ENCODE measurements at places on chromosomes 4 and X.

- no peak for DNase-seq
These were observed 29.3 kb upstream of the HGFAC start for GRCh38 chr4:3412257-3413020.

DNA sequence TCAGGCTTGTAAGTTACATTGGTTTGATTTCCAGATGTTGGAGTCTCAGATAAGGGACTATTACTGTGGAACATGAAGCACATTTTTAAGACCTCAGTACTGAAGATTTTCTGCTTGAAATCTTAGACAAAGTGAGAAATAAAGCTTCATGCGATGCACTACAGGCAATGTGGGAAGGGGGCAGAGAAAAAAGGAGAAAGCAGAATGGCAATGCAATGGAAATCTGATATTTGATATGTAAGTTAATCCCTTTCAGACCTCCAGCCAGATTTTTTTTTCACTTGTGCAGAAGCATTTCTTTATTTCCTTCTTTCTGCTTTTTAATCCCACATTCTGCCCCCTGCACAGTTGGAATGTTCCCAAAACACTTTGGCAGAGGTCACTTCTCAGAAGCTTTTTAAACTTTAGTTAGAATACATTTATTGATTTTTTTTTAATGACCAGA is 174.3 kb downstream of the ADGRL3 start:
- no peak for DNase-seq

DNA sequence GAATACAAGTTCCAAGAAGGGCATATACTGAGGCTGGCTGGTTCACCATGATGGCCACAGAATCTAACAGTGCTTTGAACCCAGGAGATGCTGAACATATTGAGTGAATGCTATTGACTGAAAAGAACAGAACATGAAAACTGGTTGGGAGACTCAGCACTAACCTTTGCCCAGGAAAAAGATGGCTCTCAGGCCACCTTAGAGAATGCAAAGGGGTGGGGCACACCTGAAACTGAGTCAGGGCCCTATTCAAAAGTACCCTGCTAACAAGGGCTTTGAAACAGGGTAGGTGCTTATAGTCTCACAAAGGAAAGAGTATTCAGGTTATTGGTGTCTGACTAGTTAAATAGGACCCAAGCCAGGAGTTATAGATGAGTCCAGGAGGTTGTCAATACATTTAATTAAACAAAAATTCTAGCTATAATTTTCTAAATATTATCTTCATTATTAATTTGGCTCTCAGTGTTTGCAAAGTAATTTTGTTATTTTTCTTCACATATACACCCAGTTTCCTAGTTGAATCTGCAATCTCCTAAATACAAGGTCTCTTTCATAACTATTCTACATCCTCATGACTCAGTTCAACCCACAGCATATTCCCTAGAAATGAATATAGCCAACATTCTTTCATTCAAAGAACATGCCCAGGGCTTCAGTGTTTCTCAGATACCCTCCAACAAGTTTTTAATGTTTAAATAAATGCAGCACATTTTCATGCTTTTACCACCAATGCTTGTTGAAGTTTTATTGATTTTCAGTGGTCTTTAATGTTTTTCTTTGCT is 144.2 kb upstream of the RAPGEF2 start:
- no peak for DNase-seq

DNA sequence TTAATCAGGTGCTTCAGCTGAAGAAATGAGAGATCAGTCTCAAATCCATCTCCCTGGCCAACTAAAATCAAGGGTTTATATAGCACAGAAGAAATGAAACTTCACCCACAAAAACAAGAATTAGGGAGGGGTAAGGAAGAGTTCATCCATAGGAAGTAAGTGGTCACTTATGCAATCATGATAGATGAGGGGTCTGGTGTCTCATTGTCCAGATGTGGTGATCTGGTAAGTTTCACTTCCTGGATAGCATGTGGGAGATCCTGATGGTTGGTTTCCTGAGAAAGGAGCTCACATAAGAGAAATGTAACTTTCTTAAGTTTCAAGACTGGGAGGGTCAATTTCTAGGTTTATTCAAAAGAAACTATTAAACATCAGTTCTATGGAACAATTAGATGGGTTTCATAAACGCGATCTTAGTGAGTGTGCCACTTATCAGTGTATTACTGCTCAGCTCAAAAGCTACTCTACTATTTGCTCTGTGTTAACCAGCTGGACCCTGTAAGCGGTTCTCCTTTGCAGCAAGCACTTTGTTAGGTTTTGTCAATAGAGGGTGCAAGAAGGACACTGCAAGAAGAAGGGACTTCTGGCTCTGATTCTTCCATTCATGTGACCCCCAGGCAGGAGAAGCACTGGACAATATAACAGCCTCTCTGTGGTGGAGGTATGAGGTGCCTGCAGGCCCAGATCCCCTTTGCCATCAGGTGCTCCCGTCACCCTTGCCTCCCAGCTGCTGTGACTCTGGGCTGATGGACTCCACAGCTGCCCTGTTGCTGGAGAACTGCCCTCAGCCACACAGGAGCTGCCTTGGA is 35.4 kb upstream of the HPSE start:
- no peak for DNase-seq

DNA sequence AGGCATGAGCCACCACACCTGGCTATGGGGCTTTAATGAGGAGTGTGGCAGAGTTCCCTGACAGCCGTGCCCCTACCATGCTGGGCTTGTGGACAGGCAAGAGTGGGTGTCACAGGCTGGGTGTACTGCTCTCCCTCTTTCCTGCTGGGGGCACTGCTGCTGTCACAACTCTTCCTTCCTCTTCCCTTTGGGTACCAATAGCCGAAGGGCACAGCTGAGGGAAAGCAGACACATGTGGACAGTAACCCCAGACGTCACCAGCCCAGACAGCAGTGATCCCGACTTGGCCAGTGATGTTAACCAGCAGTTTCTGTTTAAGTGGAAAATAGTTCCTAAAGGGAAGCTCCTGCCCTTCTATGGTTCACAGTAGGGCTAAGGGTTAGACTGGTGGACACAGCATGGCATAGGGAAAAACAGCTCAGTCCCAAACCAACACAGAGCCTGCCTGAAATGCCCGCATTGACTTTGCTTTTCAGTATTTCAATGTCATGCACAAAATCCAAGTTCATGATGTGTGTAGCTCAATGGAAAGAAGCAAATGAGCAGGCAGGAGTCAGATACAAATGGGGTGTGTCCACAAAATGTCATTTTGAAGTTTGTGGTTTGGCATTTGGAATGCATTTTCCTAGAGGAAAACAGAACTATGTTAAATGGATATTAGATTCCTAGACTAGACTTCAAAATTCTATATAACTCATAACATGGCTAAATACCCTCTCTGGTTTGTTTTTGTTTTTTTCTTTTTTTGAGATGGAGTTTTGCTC is 24.9 kb upstream of the DDX3X start:
- no peak for DNase-seq

GRCh38 chr4:3233391-3234071 is 15.4 kb upstream of the MSANTD1 start:
- no peak for DNase-seq

- DNase-seq: no peak
These were observed 39.5 kb upstream of the MAP3K15 start for GRCh38 chrX:19554786-19555185.

DNA sequence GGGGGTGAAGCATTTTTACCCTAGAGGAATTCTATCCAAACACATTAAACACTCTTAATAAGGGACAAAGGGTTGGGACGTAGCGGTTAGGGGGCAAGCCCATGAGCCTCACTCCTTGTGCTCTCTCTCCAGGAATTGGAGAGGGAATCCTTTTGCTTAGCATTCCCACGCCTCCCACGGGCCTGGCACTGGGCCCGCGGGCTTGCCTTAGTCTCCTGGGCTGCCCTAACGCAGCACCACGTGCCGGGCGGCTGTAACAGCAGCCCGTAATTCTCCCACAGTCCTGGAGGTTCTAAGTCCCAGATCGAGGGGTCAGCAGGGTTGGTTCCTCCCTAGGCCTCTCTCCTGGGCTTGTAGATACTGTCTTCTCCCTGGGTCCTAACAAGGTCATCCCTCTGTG is 67.5 kb downstream of the TBL1X start:
- no peak for DNase-seq

DNA sequence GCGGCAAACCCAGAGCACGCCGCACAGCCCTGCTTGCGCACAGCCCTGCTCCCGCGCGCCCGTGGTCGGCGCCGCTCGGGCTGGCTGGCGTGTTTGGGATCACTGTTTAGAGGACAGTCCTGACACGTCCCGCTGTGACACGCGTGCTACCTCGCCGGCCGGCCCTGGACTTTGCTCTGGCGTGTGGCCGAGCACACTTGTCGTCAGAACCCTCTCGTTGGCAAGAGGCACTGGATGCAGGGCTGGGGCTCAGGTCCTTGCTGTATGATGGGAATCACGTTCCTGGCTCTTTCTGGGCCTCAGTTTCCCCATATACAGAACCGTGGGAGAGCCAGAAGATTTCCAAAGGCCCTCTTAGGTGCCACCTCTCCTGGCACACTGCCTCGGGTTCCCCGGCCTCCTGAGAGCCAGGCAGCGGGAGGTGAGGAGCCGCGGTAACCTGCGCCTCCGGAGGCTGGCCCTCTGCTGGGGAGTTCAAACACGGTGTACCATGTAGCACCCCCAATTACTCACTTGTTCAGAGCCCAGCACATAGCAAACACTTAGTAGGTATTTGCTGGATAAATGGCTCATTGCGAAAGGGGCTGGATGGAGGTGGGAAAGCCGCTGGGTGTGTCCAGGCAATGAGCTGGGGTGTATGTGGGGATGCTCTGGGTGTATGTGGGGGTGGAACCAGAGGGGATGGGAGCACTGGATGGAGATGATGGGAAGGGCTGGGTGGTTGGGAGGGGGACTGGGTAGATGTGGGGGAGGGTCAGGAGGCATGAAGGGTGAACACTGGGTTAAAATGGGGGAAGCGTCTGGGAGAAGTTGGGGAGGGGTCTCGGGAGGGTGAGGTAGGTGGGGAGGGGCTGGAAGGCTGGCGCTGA is 76.6 kb downstream of the HTRA3 start:
- no peak for DNase-seq

GRCh38 chrX:139200793-139201192 is 329.7 kb upstream of the F9 start:
- no peak for DNase-seq

- DNase-seq: no peak
These were observed 251.6 kb downstream of the CRLF2 start for GRCh38 chrX:960821-961220.
